ENCODE measurements at places on chromosomes 16 and 17. TPM values are rescaled to one million over a fixed set of nuclear protein-coding genes. Genes with fewer than 3 reads are reported as not detected.

GRCh38 chr16:3144321-3144983, 9.6 kb downstream of the ZNF213 start:
- no peak for DNase-seq

GRCh38 chr16:11396241-11397048, 51.2 kb downstream of the RMI2 start:
- DNase-seq: no peak

DNA sequence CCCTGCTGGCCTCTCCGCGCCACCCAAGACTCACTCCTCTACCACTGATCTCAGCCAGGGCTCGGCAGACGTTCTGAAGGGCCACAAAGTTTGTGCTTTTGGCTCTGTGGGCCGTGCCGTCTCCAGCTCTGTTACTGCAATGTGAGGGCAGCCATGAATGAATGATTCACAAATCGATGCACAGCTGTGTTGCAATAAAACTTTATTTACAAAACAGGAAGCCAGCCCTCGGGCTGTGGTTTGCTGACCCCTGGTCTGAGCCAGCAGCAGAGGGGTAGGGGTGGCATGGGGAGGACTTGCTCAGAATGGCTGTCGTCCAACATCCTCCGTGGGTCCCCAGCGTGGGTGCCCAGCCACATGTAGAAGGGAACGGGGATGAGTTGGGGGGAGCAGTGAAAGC, 63.0 kb upstream of the PVALEF start:
- no peak for DNase-seq

DNA sequence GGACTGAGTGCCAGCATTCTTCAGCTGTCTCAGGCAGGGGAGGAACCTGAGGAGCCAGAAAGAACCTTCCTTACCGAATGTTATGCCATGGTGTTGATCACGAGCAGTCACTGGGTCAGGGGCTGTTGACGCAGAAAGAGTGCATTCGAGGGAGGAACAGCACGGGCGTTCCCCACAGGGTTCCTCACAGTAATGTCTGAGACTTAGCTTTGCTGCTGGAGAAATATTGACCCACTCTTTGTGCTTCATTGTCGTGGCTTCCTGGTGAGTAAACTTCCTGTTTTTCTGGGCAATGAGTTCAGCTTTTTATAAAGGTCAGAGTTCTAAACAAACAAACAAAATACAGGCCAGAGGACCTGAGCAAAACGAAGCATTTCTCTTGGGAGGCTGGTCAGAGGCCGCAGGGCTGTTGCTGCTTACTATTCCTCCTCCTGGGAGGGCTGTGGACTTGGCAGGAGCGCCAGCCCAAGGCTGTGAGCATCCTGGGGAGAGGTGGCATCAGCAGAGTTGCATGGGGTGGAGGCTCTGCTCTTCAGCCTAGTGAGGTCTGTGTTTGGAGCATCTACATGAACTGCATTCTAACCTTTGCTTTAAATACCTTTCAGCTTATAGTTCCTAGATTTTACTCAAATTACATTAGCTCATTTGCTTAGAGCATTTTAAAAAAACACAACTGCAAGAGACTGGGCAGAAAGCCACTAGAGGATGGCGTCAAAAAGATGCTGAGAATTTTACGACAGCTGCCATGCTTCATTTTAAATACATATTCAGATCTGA, 143.1 kb upstream of the CACNG5 start:
- DNase-seq: no peak

- DNase-seq: no peak
Measured at GRCh38 chr17:19897903-19898302, 30.2 kb upstream of the ULK2 start.

- DNase-seq: no peak
Measured at GRCh38 chr16:11232852-11233726, 22.9 kb downstream of the SOCS1 start.

GRCh38 chr16:50683689-50684374, 2.7 kb upstream of the SNX20 start:
- DNase-seq: no peak

GRCh38 chr17:80992077-80992947, 671 bp downstream of the CHMP6 start:
- no peak for DNase-seq

DNA sequence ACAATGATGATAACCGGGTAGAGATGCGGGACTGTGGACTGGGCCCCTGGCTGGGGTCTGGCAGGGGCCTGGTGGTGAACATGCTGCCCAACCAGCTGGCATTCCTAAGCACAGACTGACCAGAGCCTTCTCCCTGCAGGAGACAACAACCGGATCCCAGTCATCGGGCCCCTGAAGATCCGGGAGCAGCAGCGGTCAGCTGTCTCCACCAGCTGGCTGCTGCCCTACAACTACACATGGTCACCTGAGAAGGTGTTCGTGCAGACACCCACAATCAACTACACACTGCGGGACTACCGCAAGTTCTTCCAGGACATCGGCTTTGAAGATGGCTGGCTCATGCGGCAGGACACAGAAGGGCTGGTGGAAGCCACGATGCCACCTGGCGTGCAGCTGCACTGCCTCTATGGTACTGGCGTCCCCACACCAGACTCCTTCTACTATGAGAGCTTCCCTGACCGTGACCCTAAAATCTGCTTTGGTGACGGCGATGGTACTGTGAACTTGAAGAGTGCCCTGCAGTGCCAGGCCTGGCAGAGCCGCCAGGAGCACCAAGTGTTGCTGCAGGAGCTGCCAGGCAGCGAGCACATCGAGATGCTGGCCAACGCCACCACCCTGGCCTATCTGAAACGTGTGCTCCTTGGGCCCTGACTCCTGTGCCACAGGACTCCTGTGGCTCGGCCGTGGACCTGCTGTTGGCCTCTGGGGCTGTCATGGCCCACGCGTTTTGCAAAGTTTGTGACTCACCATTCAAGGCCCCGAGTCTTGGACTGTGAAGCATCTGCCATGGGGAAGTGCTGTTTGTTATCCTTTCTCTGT, 5.1 kb upstream of the SLC7A6 start:
- no peak for DNase-seq

GRCh38 chr16:50635505-50636392, 45.4 kb downstream of the SNX20 start:
- no peak for DNase-seq

Gene NOXO1
- 1.2 TPM for total RNA-seq

Gene NPIPA2
- total RNA-seq: not detected

Gene SSTR5
- not detected for total RNA-seq

Gene HP
- not detected for total RNA-seq

Gene SLC38A7
- 9.5 TPM for total RNA-seq
